ENCODE measurements at places on chromosomes 16 and 17. TPM values are rescaled to one million over a fixed set of nuclear protein-coding genes. Genes with fewer than 3 reads are reported as not detected.

DNA sequence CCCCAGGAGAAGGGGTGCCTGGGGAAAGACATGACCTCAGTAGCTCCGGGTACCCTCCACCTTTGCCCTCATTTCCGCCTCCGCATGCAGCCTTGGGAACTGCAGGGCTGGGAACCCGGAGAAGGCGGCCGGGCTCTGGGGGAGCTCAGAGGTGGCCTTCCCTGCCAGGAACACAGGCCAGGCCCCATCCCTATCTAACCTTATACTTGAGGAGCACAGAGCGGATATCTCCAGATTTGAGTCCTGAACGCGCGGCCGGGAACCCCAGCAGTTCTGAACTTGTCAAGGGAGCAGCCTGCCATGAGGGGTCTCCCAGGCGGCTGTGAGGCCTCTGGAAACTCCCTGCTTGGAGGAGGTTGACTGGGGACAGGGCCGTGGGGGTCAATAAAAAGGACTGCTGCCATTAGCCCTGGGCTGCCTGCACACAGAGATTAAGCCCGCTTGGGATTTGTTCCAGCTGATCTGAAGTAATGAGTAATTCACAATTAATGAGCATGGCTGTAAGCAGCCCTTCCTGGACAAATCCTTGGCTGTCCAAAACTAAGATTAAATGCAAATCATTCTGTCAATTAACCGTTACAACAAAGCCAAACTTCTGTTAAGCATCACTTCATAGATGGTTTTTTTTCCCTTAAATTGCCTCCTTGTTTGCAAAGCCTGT is 26.3 kb upstream of the METRNL start:
- DNase-seq, result peak; percentile 69

DNA sequence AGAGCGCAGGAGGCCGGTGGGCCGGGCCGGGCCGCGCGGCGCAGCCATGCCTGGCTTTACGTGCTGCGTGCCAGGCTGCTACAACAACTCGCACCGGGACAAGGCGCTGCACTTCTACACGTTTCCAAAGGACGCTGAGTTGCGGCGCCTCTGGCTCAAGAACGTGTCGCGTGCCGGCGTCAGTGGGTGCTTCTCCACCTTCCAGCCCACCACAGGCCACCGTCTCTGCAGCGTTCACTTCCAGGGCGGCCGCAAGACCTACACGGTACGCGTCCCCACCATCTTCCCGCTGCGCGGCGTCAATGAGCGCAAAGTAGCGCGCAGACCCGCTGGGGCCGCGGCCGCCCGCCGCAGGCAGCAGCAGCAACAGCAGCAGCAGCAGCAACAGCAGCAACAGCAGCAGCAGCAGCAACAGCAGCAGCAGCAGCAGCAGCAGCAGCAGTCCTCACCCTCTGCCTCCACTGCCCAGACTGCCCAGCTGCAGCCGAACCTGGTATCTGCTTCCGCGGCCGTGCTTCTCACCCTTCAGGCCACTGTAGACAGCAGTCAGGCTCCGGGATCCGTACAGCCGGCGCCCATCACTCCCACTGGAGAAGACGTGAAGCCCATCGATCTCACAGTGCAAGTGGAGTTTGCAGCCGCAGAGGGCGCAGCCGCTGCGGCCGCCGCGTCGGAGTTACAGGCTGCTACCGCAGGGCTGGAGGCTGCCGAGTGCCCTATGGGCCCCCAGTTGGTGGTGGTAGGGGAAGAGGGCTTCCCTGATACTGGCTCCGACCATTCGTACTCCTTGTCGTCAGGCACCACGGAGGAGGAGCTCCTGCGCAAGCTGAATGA is 606 bp downstream of the THAP11 start:
- DNase-seq, result peak; percentile 89

DNA sequence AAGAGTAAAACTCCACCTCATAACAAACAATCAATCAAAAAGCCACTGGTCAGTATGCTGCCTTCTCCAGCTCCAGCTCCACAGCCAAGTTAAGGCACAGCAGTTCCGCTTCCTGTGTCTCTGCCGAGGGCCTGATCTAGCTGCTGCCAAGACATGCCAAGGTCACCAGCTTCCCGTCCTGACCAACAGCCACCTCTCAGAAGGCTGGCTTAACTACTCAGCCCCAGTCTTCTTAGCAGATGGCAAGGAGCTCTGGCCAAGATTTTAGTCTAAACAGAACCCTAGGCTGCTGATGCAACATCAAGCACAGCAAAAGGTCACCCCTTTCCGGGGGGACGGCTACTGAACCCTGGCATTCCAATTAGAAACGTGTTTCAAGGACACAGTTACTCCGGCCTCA is 17.7 kb upstream of the MNT start:
- DNase-seq, result peak; percentile 47

GRCh38 chr16:27222249-27223225 is 19.2 kb downstream of the KDM8 start:
- DNase-seq, result peak; percentile 82

- DNase-seq, result no peak
These were observed 19.7 kb upstream of the INTS2 start for GRCh38 chr17:61947367-61948078.

Gene RPRML
- total RNA-seq, result not detected

Gene KLHL11
- total RNA-seq, result 34.7 TPM

- DNase-seq, result no peak
These were observed 36.2 kb downstream of the RGS9 start for GRCh38 chr17:65173284-65173793.

DNA sequence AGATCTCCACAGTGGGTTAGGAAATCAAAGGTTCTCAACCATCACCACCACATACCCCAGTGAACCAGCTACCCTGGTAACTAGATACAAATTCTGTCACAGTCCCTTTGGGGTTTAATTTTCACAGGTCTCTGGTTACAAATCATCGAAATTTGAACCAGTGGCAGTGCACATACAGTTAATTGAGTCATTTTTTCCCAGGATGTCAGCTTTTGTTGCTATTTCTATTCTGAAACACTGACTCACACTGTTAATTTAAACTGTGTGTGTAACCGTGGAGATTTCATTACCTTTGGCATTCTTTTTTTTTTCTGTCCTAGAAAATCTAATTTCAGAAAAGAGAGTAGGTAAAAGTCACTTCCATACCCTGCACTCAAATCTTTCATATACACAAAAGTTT is 511.5 kb downstream of the TOX3 start:
- no peak for DNase-seq

- DNase-seq, result no peak
These were observed 18.5 kb downstream of the DEXI start for GRCh38 chr16:10923650-10924214.

- no peak for DNase-seq
These were observed 104.5 kb downstream of the NLK start for GRCh38 chr17:28147017-28147416.

- DNase-seq, result no peak
These were observed 19.1 kb upstream of the CD79B start for GRCh38 chr17:63950940-63951907.

DNA sequence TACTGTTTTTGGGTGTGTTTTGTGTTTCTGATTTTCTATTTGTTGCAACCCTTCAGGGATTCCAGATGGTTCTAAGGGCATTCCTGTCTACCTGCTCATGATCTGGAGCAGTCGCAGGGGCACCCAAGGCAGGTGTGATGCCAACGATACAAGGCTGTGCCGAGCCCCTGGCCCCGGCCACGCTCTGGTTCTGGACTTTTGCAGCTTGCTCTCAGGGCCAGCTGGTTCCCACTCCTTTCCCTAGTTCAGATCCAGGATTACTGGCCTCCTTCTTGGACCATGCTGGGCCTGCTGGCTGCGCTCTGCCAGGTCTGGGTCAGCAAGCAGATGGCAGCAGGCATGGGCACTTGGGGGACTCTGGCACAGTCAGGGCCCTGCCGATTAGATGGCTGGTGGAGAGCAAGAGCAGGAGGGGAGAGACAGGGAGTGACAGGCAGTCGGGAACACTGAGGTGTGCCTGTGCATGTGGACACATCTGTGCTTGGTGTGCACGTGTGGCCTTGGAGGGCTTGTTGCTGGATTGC is 15.2 kb upstream of the RAP1GAP2 start:
- DNase-seq, result peak; percentile 58

GRCh38 chr17:40705584-40705983 is 2.0 kb upstream of the KRT24 start:
- no peak for DNase-seq

Gene PPL
- total RNA-seq, result 24.2 TPM

Gene CCL4
- 0.36 TPM for total RNA-seq

Gene CD300A
- total RNA-seq, result not detected

DNA sequence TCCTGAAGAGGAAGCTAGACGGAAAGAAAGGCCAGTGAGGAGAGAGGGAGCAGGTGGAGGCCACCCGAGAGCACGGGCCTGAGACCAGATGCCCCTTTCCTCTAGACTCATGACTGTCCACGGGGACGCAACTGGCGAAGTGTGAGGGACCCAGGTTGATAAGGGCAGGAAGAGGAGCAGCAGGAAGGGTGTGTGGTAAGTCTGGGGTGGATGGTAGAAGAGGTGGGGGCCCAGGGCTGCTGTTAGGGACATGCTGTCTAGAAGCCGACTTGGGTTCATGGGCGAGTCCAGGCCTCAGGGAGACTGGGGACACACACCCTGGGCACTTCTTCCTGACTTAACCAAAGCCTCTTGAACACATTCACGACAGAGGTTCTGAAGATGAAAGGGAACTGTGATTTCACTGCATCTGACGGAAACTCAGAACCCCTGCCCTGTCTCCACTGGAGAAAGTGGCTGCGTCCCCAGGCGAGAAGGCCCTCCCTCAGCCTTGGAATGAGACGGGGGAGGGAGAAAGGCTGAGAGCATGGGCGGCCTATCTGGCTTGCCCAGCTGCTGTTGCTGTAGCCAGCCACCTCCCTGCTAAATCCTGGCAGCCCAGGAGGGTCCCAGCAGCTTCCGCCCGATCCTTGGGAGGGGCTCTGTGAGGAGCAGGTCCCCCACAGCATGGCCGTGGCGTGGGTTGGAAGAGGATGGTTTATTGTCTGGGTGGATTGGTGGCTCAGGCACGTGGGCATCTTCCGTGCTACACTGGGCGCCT is 6.0 kb downstream of the HIC1 start:
- DNase-seq, result peak; percentile 85

DNA sequence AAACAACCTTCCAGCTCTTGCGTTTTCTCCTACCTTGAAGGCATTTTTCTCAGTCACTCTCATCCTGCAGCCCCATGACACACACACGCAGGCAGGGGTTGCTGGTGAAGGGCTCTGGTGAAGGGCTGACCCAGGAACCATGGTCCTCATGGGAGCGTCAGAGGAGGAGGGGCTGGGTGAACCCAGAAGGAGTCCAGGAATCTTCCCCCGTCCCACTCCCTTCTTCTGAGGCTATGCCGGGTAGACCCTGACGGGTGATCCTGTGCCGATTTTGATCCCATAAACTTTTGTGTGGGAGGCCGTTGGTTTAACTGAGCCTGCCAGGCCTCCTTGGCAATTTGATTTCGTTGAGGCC is 278.4 kb upstream of the FOXF1 start:
- no peak for DNase-seq

DNA sequence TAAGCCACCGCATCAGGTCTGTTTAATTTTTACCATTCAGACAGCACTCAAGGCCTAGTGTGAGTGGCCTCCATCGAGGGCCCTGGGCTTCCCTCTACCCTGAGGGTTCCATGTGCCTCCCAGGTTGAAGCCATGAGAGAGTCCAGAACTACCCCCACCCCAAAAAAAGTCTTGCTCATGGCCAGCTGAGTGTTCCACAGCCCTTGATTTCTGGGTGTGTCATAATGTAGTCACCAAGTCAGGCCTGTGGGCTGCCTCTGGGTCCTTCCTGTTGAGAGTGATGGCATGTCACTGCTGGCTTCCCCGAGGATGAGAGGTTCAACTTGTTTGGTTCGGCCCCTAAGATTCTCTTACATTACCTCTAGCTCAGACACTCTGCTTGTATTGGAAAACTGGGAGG is 100.6 kb downstream of the PITPNC1 start:
- DNase-seq, result peak; percentile 87

DNA sequence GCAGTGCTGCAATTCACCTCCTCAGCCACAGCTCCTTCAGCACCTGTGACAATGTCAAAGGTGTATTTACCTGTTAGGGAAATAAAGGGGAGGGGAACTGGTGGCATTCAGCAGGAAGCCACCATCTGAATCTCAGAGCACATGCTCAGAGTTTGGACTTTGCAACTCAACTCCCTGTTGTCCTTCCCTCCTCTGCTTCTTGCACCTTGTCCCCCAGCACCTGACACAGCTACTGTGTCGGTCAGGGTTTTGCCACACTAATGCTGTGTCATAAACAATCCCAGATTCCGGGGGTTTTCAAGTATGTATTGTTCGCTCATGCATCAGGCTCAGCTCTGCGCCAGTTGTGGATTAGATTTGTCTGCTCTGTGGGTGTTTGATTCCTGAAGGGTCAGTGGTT is 43.7 kb downstream of the HSBP1 start:
- no peak for DNase-seq

Gene ASGR1
- total RNA-seq, result 0.88 TPM

GRCh38 chr17:11986179-11986941 is 10.9 kb downstream of the ZNF18 start:
- no peak for DNase-seq

DNA sequence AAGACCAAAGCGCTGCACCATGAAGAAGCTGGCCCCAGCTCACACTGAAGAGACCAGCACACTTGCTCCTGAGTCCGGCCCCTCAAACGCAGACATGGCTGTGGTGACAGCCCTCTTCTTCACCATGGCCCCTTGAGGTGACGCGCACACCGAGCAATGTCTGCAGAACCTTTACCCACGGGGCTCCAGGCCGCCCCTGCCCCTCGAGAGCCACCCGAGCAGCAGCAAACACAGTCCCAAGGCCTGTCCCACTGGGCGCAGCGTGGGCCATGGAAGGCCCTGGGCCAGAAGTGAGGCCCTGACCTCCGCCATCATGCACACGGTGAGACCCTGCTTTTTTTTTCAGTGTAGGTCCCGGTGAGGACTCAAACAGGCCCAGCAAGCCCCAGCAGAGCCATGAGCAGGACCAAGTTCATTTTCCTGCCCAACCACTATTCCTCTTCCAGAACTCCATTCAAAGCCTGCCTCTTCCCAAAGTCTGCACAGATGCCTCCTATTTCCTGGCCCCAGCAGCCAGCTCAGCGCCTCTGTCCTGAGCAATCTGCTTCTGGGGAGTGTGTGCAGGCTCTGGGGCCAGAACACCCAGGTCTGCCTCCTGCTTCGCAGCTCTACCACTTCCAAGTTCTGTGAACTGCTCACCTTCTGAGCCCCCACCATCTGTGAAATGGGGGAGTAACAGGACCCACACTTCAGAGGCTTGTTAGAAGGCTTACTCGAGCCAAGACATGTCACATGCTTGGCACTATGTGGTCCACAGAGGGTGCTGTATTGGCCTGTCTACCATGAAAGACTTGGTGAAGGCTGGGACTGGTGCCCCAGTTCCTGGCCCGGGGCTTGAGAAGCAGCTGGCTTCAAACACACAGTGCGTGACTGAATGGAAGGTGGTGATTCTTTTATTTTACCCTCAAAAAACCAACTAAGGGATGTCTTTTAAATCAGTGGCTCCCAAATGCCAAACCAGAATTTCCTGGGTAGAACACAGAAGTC is 35.7 kb upstream of the GSG1L start:
- DNase-seq, result peak; percentile 68

Measured in osteoblast (primary cell).